NCI-H1105 treated with DMSO at 0.1 percent for 48 hours (cell line): ENCODE measurements at places on chromosomes 5 and 9.

DNA sequence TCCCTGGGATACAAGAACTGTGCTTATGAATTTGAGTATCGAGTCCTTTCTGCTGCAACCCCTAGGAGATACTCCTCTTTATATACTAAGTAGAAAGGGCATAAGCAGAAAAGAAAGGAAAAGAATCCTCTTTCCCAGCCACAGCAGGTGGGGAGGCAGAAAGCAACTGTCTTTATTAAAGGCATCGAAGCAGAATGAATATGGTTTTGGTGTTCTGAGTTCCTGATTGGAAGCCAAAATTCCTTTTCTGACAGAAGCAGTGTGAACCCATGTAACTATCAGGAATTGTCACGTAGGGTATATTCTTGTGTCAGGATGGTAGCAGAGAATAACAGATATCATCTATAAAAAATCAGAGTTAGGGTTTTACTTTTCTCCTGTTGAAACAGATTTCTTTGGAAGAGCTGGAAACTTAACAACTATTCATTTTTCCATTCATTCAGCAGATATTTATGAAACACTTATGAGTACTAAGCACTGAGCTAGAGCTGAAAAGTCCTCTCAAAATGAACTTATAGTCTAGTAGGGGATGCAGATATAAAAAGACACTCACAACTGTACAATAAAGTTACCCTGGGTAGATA, 96.5 kb upstream of the LHFPL2 start:
- no peak for DNase-seq

DNA sequence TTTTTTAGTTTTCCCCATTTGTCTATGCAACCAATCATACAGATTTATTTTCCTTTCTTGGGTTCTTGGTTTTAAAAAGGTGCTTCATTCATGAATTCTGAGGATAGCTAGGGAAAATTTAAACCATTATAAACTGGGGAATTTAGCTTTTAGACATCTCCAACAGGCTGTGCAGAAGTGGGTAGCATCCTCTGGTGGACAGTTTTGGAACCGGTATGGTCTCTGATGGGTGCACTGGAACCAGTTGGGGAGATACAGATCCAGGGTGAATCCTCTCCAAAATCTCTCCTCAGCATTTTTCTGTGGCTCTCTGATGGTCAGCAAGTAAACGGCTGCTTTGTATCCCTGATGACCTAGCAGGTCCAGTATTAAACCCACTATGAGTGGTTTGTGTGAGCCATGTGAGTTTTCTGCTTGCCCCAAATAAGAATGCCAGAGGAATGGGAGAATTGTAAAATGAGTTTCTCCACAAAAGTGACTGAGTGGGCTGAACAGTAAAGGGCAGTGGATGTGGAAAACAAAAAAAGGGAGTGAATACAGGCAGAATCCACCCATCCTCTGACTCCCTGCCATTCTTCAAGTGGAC, 9.1 kb upstream of the DNAJC25 start:
- DNase-seq = no peak

GRCh38 chr5:44402084-44402483, 12.9 kb upstream of the FGF10 start:
- no peak for DNase-seq

GRCh38 chr5:135437422-135437795, 9.7 kb downstream of the DCANP1 start:
- DNase-seq = no peak

DNA sequence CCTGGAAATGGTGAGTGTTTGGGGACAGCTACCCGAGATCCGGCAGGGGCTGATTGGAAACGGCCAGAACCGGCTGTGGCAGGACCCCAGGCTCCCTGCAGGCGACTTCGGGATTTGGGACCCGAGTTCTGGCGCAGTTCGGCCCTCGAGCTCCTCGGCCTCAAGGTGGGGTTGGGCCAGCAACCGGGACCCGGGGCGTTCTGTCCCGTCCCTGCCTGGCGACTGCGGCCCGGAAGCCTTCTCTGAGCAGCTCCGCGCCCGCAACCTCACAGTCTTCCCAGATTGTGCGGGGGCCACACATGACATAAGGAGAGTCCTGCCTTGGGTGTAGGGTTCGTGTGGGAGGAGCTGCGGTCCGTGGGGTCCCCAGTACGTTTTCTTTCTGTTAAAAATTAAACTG, 23.2 kb upstream of the NEURL1B start:
- no peak for DNase-seq

DNA sequence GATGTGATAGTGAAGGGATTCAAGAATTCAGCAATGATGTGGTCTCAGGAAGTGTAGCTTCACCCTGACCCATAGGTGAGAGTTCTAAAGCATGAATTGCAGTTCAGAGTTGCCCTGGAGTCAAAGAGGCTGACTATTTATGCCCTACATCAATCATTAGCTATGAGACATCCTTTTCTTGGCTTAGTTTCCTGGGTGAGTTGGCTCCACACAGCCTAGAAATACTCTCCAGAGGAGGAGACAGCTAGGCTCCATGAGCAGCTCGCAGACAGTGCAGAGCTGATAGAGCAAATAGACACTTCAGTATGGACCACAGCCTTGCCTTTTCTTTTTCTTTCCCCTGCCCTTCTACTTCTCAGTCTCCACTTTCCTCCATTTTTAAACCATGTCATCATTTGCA, 1651.8 kb downstream of the MAT2B start:
- DNase-seq = no peak

DNA sequence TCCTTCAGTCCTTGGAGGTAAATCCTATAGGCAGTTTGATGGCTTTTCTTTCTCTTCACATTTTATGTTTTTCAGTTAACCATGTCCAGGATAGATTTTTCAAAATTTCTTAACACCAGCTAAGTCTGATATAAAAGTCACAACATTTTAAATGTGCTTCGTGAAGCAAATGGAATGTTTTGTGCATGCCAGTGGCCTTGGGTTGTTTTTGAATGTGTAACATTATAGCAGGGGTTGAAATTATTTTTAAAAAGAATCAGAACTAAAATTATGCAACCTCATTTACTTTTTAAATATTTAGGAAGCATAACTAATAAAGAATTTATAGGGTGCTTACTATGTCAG, 201.1 kb downstream of the ARHGEF28 start:
- DNase-seq = no peak

DNA sequence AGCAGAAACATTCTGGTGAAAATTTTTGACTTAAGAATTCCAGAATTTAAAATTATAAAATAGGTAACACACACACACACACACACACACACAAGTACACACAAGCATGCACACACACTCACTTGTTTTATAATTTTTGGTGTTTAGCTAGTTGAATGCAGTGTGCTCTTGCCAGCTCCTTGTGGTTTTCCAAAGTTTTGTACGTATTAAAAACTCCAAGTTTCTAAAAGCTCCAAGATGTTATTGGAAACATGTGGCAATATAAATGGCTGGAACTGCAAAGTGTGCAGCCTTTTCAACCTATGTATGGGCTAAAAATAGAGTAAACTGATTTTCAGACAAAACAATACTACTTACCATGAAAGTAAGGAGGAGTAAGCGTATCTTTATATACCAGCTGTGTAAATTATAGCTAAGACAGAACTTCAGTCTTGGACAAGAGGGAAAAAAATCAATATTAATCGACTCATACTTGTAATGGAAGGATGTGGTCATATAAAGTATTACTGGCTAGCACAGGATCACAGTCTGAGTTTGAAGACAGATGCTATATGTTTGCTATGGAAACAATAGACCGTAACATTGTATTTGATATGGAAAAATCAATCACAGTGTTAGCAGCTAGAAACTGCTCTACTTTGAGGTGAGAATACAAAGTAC, 727.1 kb upstream of the GRAMD2B start:
- DNase-seq = no peak

GRCh38 chr5:149489605-149490037, 61.6 kb downstream of the CSNK1A1 start:
- no peak for DNase-seq

DNA sequence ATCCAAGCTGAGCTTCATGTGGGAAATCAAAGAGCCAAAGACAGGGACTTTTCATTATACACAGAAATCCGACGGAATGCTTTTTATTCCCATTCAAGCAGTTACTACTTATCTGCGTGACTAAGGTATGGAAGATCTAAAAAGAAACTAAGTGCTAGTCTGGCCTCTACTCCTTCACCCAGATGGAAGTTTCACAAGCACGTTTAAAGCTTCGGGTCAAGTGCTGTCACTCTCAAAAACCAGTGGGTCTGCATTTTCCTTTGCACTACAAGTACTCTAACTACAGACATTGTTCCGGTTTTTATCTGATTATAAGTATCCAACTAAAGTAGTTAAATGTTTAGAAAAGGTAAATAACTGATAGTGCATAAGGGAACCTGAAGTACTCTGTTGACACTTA, 13.7 kb upstream of the MTAP start:
- DNase-seq = no peak

- no peak for DNase-seq
These were observed 51.4 kb downstream of the CFAP77 start for GRCh38 chr9:132461281-132461896.

GRCh38 chr5:133977161-133977787, 8.8 kb upstream of the C5orf15 start:
- DNase-seq = peak; percentile 64

- DNase-seq = no peak
These were observed 3.4 kb upstream of the SLC46A2 start for GRCh38 chr9:112894041-112894440.

GRCh38 chr5:171032435-171032973, 170.7 kb downstream of the RANBP17 start:
- peak; percentile 81 for DNase-seq

DNA sequence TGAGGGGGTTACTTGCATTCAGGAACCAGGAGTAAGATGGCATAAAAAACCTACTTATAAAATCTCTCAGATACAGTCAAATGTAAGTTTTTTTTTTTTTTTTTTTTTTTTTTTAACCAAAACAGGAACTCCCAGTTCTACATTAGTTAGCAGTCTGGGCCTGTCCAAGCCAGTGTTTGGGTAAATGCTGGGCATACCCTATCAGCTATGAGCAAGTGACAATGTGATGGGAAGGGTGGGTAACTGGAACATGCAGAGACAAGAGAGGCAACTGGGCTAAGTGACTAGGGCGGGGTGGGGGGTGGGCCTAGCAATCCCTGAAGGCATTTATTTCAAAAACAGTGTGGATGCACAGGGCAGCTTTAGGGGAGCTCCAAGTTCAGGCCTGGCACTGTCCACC, 2.3 kb downstream of the NMRK1 start:
- DNase-seq = no peak

DNA sequence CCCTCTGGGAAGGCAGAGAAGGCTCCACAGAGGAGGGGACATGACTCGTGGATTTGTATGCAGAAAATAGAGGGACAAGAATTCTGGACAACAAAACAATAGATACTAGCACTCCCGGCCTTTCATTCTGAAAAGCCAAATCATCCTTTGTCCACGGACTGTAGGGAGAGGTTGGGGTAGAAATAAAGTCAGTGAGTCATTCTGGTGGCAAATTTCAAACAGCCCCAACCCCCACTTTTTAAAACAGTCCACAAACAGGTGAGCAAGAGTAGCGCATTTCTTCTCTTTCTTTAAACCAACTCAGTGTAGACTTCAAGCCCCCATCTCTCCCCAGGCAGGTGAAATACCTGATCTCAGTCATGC, 56.1 kb downstream of the PTPDC1 start:
- no peak for DNase-seq

DNA sequence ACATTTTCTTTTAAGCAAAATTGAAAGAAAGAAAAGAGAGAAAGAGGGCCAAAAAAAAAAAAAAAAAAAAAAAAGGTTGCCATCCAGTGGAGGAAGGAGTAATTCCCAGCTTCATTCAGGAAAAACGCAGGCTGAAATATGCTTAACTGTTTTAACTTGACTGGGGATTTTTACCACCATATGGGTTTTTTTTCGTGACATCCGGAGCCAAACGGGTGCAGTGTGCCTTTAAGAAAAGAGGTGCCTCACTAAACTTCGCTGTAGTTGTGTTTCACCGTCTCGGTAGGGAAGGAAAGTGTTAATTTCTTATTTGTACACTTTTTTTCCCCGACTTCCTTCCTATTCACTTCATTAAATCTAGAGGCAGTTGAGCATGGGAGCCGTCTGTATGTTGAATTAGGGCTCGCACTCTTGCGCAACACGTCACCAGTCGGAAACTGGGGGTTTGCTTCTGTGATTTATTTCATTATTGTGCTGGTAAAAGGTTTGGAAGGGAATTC, 143.0 kb downstream of the SMARCA2 start:
- DNase-seq = peak; percentile 25

- DNase-seq = no peak
These were observed 32.0 kb downstream of the SLC46A2 start for GRCh38 chr9:112858625-112859147.

- DNase-seq = no peak
These were observed 347.5 kb upstream of the DAB2 start for GRCh38 chr5:39772307-39772706.

GRCh38 chr5:106363578-106363977, 1307.2 kb downstream of the EFNA5 start:
- DNase-seq = no peak

GRCh38 chr5:121432-121831, 29.5 kb downstream of the PLEKHG4B start:
- no peak for DNase-seq

DNA sequence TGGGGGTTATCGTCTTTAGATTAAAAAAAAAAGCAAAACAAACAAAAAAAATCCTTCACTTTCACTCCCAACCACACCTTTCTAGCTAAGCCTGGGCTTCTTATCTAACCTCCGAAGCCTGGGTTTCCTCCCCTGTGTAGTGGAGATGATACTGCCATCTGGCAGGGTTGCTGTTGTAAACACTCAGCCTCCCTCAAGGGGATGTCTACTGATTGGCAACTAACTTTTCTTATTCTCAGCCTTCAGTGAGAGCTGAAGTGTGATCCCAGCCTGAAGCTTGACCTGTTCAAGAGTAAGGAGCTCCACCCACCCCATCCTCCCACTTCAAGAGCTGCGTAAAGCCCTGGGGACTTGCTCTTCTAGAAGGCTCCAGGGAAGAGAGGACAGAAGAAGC, 21.5 kb upstream of the WWC1 start:
- DNase-seq = no peak

DNA sequence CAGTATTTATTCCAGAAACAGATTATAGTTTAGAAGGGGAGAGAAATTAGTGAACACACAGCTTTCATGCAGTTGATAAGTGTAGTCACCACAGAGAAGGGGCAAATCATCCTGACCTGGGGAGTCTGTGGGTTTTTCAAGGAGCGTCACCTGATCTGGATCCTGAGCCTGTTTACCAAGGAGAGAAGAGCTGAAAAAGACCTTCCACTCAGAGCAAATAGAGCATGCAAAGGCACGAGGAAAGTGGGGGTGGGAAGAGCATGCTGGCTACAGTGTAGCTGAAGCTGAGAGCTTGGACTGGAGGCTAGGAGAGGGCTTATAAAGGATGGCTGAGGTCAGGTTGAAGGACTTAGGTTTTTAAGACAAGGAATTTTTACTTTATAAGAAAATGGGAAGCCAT, 30.4 kb downstream of the ACO1 start:
- no peak for DNase-seq

- peak; percentile 38 for DNase-seq
These were observed 1.3 kb downstream of the MACIR start for GRCh38 chr5:103259705-103260355.

- peak; percentile 46 for DNase-seq
These were observed 1.4 kb downstream of the PRR16 start for GRCh38 chr5:120465436-120465961.

GRCh38 chr5:32964261-32964660, 253.1 kb downstream of the NPR3 start:
- DNase-seq = no peak
